ENCODE measurements at places on chromosomes 2 and 18.

- DNase-seq: no peak
Observed at GRCh38 chr18:23226930-23227725, 91.8 kb downstream of the CABLES1 start.

DNA sequence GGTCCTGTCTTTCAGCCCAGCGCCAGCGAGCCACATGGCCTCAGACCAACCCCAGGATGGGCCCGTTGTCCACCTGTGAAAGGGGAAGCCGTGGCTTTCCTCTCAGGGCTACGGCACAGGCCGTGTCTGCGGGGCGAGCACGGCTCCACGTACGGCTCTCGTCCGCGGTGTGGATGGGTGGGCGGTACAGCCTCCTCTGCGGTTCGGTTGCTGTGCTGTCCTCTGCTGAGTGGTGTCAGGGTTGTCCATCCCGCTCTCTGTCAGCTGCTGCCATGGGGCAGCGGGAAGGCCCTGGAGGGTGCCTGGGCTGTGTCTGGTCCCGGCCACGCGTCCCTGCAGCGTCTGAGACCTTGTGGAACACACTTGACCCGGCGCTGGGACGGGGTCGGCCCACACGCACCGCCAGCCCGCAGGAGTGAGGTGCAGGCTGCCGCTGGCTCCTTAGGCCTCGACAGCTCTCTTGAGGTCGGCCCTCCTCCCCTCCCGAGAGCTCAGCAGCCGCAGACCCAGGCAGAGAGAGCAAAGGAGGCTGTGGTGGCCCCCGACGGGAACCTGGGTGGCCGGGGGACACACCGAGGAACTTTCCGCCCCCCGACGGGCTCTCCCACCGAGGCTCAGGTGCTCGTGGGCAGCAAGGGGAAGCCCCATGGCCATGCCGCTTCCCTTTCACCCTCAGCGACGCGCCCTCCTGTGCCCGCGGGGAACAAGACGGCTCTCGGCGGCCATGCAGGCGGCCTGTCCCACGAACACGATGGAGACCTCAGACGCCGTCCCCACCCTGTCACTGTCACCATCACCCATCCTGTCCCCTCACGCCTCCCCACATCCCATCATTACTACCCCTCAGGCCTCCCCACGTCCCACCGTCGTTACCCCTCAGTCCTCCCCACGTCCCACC is 128.7 kb downstream of the NFATC1 start:
- DNase-seq: no peak

- DNase-seq: no peak
Observed at GRCh38 chr2:196403471-196403870, 232.1 kb upstream of the STK17B start.

DNA sequence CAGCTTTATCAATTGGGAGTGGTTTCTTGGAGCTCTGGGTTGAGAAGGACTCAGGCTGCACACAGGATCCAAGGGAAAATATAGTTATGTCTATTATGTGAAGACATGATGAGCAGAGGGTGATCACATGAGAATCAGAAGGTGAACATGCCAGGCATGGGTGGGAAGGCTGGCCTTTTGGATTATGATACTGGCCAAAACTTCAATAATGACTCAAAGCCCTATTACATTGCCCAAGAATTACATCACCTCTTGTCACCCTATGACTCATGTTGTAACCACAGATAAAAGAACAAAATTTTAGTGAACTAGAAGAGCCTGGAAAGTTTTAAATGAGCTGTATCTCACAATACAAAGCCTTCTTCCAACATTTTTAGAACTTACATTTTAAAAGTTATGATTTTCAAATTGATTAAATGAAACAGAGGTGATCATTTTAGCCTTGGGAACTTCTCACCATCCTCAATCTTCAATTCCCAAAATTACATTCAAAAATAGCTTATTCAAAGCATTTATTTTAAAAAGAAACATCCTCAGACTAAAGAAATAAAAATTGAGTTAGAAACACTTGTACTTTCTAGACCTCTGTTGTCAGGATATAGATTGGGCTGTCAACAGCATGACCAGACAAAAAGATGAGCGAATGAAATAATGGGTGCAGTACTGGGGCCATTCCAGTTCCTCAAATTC is 428.3 kb downstream of the MBD2 start:
- DNase-seq: no peak

GRCh38 chr2:58539973-58540372 is 298.8 kb upstream of the FANCL start:
- DNase-seq: no peak

- DNase-seq: no peak
Observed at GRCh38 chr2:3727397-3728045, 24.1 kb downstream of the DCDC2C start.

DNA sequence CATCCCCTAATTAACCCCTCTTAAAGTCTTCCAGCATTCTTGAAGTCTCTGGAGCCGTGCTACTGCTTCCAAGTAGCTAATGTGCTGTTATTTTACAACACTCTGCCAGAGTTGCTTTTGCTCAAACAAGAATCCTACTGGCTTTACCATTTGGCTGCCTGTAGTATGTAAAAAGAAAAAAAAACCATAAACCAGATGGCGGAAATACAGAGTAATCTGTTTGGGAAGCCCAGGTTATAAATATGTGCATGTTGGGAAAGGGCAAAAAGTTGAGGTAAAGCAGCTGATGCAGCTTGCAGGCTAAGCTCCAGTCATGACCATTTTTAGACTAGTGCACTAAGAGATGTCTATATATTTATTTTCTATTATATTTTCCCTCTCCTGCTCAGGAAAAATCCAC is 313.2 kb upstream of the ETAA1 start:
- no peak for DNase-seq

GRCh38 chr2:29987146-29987545 is 65.8 kb upstream of the ALK start:
- no peak for DNase-seq

GRCh38 chr2:181970160-181970794 is 15.4 kb upstream of the PPP1R1C start:
- DNase-seq: no peak

DNA sequence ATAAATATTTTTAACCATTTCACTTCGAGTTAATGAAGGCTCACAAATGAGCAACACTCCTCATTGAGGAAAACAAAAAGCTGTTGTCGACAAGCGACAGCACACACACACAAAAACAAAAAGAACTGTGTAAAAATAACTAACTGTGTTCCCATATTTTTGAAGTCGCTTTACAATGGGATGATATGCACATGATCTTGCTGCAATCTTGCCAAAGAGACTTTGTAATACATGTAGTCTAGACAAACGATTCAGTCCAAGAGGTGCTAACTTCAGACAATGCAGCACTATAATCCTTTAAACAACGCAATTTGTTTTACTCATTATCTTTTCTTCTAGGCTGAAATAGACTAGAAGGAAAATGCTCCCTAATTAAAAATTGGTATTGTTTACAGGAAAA is 7.2 kb upstream of the USP34 start:
- DNase-seq: no peak

- DNase-seq: no peak
Observed at GRCh38 chr18:41501848-41502247, 453.2 kb upstream of the PIK3C3 start.

DNA sequence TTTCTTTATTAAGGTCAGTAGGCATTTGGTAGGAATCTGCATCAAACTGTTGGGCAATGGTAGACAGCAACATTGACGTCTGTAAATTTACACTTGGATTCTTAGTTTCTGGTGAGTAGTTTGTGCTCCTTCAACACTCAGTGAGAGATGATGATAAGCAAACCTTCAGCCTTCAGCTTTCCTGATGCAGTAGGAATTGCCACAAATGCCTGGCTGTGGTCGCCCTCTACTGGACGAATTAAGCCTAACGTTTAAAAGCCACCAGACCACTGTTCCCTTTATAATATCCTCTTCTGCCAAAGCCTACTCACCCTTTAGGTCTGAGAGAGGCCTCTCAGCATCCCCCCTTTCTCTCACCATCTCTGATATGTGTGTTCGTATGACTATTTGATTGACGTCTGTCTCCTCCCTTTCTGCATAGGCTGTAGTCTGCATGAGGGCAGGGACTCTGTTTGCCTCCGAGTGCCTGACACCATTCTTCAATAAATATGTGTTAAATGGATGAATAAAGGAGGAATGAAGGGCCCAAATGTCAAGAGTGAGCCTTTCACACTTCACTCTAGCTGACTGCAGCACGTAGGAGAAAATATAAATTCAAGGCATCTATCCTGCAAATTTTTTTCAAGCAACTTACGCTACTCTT is 47.0 kb upstream of the PLEKHM3 start:
- DNase-seq: peak; percentile 12

GRCh38 chr2:183292028-183292427 is 167.8 kb downstream of the NUP35 start:
- no peak for DNase-seq

DNA sequence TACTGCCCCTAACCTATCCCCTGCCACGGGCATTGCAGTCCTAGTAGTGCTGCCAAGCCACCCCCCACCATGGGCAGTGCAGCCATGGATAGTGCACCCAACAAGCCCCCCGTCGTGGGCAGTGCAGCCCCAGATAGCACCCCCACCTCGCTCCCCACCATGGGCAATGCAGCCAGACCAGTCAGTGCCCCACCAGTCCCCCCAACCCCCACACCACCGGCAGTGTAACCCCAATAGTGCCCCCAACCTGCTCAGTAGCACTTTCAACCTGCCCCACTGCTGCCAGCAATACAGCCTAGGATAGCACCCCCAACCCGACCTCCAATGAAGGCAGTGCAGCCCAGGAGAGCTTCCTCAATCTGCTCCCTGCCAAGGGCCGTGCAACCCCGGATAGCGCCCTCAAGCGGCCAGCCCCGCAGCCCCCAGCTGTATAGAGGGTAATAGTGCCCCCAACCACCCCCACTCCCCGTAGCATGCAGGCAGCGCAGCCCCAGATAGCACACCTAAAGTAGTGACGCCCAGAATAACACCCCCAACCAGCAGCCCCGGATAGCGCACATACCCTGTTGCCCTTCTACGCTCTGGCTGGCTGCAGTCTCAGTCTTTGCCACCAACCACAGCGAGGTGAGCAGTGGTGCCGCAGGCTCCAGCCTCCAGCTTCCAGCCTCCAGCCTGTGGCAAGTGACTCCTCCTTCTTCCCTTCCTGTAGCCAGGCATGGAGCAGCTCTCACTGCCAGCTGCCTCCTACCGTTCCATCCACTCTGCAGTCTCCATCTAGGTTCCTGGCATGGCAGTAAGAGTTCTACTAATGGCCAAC is 45.4 kb upstream of the ANKRD62 start:
- DNase-seq: no peak

DNA sequence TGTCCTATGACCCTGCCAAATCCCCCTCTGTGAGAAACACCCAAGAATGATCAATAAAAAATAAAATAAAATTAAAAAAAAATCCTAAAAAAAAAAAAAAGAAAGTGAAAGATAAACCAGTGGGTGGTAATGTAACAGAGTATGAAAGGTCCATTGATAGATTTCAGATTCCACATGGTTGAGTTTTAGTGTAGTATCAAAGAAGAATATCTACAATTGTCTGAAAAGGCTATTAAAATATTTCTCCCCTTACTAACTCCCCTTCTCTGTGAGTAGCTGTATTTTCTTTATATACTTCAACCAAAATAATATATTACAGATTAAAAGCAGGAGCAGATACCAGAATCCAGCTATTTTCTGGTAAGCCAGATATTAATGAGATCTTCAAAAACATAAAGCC is 92.8 kb downstream of the SPRED2 start:
- no peak for DNase-seq

- no peak for DNase-seq
Observed at GRCh38 chr2:227401550-227401949, 13.8 kb upstream of the SCYGR1 start.

GRCh38 chr18:76351961-76352581 is 143.0 kb downstream of the ZNF516 start:
- no peak for DNase-seq

DNA sequence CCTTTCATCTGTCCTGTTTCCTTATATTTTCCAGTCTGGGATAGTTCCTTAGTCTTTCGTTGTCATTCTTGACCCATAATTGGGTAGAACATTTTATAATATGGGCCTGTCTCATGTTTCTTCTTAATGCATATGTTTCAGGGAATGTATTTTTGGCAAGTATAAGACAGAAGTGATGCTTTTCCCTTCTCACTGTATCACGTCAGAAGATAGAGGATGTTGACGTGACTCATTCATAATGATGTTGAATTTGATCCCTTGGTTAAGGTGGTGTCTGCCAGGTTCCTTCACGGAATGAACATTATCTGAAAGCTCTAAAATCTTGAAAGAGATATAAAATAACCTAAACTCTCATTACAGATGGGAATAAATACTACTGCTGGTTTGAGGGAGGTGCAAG is 18.8 kb downstream of the CDH7 start:
- DNase-seq: no peak

All from stimulated activated CD8-positive, alpha-beta memory T cell treated with anti-CD3 and anti-CD28 coated beads, Interleukin-7, amount 100 ng/mL, for 24 hours (primary cell).